ENCODE measurements at places on chromosomes 2 and 18.

DNA sequence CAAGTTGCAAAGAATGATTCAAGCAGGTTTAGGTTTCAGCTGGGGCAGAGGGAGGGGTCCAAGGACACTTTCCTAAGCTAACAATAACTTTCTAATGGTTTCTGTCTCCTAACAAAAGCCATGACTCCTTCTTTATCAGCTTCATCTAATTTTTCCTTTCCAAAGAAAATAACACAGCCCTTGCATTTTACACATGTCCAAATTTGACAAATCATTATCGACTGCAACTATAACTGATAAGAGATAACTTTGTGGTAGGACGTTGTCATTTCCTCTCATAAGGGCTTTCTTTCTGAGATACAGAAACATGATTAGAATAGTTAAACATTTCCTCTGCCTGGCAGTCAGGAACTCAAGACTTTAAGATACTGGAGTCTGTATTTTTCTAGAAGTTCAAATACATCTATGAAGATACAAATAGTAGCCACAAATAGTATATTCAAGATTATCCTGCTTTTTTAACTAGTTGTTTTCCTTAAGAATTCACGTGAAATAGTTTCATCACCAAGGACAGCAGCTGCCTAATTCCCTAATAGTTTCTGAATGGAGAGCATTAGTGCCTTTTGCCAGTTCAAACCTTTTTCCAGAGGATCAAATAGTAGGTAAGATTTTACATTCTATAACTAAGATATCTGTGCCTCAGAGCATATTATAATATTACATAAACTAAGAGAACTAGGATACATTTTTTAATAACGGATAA lies 263.2 kb downstream of the EXOC6B start:
- no peak for DNase-seq

DNA sequence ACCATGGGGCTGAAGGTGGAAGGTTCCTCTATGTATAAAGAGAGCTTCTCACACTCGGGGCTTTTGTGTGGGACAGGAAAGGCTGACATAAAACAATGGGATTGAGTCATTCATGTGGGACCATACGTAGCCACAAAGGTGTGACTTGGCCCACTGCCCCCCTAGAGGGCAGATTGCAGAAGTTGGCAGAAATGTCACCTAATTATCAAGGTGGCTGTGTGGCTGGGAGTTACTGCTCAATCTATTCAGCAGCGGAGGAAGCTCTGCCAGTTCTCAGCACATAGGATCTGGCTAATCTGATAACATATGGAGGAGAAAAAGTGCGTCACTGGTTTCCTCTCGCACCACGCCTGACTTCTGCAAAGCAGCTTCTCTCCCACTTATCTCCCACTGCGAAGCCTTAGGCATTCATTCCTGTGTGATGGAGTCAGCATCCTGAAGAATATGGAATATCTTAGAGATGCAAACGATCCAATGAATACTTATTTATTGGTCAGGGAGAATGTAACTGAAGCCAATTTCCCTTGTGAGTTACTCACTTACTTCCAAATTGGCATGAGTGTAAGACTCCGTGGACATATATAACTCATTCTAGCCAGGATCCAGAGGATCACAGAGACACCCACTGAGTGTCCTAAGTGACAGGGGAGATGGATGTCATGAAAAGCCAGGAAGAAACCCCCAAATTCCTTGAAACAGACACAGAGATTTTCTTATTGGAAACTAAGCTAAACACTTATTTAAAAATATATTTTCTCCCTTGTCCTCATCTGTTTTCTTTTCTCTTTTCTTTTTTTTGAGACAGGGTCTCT lies 344.8 kb downstream of the TGIF1 start:
- DNase-seq, result peak; percentile 95

DNA sequence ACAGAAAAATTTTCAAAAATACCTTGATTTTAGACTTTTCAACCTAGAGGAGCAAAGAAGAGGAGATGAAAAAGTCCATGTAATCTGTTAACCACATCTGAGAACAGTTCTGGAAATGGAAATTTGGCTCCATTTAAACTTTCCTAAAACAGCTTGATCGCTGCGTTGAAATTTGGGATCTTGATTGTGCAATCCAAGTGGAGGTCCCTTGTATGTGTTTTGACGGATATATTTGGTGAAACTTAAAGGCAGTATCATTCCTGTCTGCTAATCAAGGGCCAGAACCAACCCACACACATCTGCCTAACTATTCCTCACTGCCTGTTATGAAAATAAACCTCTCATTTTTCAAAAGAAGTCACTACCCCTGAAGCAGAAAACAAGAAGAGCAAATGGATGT lies 46.6 kb downstream of the SPATS2L start:
- peak; percentile 51 for DNase-seq

- DNase-seq, result no peak
Observed at GRCh38 chr18:73645160-73645715, 502.4 kb downstream of the FBXO15 start.

GRCh38 chr2:205680067-205680466 lies 2.2 kb upstream of the NRP2 start:
- DNase-seq, result peak; percentile 84

DNA sequence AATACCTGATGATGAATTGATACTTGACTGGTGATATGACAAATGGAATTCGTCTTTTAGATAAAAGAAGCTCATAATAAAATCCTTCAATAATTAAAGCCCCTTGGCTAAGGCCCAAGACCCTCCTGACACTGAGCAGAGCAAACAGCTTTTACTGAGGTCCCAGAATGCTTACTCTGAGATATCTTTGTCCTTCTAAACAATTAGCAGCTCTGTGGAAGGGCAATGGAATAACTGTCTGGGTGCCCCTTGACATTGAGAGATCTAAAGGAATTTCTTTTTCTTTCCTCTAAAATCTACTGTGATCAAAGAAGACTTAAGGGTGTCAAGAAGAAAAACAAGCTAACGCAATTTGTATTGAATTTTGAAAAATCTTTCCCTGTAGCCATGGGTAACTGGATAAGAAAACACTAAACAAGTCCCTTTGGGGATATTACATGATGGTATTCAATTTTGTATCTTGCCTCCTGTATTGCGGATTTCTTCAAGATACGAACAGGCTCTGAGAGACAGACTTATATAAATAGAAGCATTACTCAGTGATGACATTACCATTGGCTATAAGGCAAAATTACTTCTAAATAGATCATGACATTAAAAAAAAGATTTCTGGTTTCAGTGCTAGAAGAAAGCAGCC lies 128.8 kb downstream of the MREG start:
- DNase-seq, result peak; percentile 57

DNA sequence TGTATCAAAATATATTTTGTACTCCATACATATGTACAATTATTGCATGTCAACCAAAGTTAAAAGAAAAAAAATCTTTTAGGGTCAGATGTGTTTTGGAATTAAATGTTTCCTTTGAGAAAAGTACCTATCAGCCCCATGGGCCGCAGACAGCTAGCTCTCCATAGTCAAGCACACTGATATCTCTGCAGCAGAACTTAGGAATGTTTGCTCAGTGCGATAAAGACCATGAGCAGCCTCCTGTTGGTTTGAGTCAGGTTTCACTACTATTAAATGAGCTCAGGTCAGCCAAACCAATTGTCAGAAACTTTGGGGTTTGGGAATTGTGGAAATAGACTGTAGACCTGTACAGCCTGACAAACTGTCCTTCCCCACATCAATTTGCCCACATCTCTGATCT lies 33.7 kb downstream of the LCT start:
- DNase-seq, result no peak

DNA sequence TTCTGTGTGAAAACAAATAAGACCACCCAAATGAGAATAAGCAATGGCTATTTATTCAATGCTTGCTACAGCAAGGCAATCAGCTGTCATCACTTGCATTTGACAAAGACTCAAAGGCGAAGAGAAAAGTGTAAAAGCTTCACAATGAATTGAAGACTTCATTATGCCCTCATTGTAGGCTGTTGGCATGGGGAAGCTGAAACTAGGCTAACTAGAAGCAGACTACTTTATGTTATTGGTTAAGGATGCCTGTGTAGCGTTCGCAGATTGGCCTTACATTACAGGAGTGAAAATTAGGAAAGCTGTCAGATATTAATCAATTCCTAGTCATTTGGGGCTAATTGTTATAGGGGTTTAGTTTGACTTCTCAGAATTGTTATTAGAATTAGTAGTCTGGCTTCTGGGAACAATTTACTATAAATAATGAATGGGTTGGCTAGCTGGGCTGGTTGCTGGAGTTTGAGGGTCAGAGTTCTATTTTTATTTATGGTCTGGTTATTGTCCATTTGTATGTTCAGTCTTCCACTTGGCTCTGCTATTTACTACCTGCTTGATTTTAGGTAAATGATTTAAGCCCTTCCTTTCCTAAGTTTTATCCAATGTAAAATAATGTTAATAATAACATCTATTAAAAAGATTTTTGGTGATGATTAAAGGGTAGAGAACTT lies 437.2 kb upstream of the SYT4 start:
- DNase-seq, result no peak

DNA sequence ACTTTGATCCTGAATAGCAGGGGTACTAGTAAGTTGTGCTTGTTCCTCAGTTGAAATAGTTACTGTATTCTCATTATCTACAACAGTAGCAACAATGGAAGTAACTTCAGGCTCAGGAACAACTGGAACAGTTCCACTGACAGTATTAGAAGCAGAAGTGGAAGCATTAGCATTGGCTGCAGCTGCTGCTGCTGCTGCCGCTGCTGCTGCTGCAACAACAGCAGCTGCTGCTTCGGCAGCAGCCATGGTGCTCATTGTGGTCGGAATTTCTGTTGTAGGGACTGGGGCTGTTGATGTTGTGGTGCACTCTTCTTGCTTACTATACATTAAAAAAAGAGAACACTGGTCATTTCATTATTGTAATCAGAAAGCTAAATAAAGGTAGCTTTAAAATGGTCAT lies 40.8 kb downstream of the PRPF40A start:
- DNase-seq, result no peak

DNA sequence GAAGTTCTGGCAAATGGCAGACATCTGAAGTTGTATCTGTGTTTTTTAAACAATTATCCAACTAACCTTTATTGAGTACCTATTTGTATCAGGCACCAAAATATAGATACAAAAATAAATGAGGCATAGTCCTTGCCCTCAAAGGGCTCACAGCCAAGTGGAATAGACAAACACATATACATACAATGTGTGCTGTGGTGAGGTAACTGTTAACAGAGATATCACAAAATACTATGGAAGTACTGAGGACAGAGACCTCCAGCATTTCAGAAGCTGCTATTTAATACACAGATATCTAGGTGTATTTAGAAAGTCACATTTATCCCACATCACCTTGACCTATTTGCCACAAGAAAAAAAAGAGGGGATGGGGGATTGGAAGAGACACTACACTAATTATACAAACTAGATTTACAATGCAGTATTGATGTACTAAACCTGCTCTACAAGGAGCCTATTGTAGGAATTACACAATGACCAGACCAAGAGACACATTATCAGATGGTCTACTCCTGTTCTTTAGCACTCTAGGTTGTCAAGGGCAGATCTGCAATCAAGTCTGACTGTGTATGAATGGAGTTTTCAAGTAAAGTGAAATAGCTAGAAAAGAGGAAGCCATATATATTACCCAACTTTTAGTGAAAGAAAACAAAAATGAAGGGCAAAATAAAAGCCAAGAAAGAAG lies 62.2 kb downstream of the SPIRE1 start:
- no peak for DNase-seq

DNA sequence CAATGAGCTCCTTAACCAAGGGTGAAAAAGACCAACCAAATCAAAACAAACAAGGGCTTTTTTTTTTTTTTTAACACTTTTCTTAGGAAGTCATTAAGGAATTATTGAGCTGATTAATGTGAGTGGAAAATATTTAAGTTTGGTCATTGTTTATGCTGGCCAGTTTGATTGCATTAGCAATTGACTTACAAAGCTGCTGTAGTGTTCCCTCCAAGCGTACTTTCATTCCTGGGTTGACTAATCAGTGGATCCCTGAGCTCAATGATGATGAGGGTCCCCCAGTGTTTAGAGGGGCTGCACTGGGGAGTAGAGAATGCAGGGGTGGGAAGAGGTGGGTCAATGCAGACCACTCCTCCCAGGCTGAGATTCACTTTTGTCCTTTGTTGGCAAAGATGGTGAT lies 119.3 kb downstream of the PRKCE start:
- no peak for DNase-seq

DNA sequence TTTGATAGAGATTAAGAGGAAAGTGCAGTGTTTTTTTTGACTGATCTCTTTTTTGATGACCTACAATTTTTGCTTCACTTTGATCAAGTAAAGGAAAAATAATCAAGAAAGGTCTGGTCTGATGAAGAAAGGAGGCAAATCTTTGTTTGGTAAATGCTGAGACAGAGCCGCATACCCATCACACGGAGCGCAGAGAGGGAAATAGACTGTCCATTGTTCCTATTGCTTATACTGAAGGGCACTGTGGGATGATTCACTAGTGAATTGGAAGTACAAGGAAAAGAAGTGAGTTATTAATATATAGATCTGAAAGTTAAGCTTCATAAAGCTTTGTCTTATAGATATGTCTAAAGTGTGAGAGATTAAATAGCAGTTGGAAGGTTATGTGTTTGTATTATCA lies 455.1 kb downstream of the PLCL1 start:
- DNase-seq, result no peak

DNA sequence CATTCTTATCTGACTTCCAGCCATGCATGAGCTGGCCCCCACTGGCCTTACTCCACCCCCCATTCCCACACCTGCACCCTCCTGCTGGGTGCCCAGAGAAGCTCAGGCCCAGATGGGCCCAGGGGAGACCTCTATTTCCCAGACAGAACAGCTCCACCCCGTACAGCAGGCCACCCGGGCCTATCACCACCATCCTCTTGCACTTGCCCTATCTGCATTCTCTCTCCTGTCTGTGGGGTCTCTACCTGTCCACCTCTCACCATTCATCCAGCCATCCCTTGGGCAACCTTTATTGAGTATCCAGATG lies 25.3 kb upstream of the TNS1 start:
- DNase-seq, result no peak

DNA sequence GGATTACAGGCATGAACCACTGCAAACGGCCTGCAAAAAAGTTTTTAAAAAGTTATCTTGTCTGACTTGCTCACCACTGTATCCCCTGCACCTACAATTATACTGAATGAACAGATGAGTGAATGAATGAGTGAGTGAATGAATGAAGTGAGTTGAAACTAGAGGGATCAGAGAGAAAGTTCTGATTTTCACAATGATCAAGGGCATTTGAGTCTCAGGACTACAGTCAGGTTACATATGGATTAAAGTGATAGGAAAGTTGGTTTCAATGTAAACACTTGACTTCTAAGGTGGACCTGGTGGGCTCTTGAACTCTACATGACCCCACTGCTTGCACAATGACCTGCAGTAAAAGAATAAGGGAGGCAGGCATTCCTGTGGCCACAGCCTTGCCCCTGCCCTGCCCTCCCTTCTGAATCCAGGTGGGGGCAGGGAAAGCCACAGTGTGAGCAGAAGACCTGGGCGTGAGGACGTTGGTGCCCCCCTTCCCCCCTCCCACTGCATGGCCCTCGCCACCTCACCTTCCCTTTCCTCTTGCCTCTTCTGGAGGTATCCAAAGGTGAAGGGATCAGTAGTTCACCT lies 10.7 kb downstream of the C2orf80 start:
- DNase-seq, result no peak
